Esophagus squamous epithelium (tissue), 5 donors: ENCODE measurements at places on chromosomes 3 and 15. TPM values are rescaled to one million over a fixed set of nuclear protein-coding genes. Genes with fewer than 3 reads are reported as not detected.

DNA sequence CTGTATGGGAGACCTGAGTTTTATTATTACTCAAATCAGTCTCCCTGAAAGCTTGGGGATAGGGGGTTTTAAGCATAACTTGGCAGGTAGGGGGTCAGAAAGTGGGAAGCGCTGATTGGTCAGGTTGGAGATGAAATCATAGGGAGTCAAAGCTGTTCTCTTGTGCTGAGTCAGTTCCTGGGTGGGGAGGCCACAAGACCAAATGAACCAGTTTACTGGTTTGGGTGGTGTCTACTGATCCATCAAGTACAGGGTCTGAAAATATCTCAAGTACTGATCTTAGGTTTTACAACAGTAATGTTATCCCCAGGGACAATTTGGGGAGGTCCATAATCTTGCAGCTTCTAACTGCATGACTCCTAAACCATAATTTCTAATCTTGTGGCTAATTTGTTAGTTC, 17.8 kb upstream of the IQCF6 start:
- DNase-seq, result no peak

GRCh38 chr15:40754883-40755811, at the start of gene RMDN3:
RMDN3 (minus strand) TSS chr15:40755254; CDS start chr15:40754783, 471 bp downstream.
- DNase-seq, result peak; percentile 61

GRCh38 chr3:127149621-127150310, 43.2 kb upstream of the PRR23E start:
- DNase-seq, result no peak

GRCh38 chr15:41888662-41889253, 5.1 kb downstream of the SPTBN5 start:
- DNase-seq, result no peak

DNA sequence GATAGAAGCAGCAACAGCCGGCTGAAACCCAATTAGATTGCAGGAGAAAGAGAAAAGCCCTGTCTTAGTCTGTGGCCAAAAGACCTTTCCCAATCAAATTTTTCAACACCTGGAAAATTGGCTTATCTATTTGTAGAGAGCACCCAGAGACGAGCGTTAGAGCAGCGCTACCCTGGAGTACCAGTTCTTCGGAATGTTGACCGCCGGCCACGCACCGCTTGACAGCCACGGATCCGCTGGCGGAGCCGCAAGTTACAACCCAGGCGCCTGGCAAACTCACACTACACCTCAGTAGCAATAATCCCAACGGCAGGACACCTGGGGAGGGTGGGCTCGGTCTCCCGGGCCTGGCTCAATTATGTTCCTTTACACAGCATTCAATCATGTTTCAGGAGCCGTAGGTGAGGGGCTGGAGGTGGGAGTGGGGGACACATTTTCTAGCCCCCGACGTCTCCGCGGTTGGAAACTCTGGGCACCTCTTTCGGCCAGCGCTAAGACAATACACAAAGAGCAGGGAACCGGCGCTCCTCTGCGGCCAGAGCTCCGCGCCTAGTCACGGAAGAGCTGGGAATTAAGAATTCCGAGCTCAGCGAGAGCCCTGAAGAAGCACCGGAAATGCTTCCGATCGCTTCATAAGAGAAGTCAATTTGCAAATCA, 1.2 kb downstream of the MB21D2 start:
- DNase-seq, result no peak

- DNase-seq, result no peak
Measured at GRCh38 chr3:150184426-150185071, 213.9 kb upstream of the PFN2 start.

DNA sequence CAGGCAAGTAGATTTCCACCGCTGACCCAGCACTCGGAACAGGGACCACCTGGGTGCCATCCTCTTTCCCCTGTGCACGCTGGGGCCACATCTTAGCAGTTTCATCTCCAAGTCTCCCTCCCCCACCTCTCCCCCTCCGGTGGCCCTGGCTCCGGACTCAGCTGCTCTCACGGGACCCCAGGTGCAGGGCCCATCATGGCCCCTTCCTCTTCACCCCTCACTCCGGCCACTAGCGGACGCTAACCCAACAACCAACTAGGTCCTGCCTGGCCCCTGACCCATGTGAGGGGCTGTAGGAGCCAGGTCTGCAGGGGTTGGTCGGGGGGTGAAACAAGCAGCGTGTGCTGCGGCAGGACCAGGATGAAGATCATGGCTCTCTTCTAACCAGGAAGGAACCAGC, 31.3 kb upstream of the IQSEC1 start:
- no peak for DNase-seq

The PYGO1 gene
- 2.0 TPM for total RNA-seq

The GOLIM4 gene
- 14.0 TPM for total RNA-seq
